Panc1 (cell line): ENCODE measurements at places on chromosomes 1 and 21.

DNA sequence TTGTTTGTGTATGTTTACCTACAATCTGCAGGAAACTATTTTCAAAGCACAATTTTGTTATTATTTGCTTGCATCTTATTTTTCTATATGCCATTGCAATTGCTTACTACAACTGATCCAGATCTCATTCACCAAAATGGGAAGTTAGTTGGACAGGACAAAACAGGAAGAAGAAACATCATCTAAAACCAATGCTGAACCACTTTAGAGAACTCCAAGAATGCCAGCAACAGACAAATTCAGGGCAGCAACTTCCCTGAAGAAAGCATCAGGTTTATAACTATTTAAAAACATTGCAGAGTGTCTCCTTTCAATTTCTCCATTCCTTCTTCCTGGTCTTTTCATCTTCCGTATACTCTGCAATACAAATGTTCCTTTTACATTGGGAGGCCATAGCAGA, 82.4 kb upstream of the SMYD2 start:
- DNase-seq = no peak

DNA sequence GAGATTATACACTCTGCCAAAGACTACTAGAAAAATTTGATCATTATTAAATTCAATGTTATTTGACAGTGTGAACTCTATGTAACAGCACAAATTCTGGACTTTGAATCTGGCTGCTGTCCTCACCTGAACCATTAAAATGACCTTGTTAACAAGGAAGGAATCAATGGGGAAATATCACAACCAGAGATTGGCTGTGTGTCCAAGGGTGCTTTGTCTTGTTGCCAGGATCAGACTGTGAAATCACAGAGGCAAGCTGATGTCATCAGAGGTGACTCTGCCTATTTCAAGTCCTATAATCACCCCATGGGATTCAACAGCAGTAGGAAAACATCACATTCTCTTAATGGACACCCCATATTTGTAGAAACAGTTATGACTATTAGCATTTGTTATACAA, 46.8 kb downstream of the ADAMTS5 start:
- DNase-seq = no peak

DNA sequence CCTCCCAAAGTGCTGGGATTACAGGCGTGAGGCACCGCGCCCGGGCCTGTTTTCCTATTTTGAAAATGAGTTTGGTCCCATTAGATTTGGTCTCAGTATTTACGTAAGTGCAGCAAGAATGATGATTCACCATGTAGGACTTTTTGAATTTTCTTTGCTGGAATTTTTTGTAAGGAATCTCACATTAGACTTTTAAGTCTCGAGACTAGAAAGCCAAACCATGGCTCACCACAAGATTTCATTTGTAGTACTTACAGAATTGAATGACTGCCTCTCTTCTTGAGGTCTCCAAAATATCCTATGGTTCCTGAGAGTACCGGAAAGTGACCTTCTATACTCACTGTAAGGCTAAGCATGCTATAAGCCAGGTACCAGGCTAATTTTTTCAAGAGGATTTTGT, 325 bp downstream of the OR14A2 start:
- DNase-seq = no peak

- DNase-seq = no peak
These were observed 18.0 kb downstream of the HHIPL2 start for GRCh38 chr1:222529916-222530315.

GRCh38 chr1:194331758-194332157, 1145.3 kb upstream of the B3GALT2 start:
- DNase-seq = no peak

DNA sequence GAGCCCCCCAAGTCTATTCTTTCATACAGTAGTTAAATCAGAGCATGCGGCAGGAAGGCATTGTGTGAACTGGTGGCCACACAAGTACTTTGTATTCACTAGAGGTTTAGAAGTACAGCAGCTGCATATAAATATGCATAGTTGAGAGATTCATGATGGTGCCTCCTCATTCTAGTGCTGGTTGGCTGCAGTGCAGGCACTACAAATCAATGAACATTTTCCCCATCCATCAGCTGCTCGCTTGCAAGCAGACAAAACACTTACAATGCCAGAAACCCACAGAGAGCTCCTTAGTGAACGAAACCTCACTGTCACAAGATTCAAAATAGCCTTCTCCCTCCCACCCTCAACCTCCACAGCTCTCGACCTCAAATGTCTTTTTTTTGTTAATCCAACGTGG, 726.2 kb downstream of the USP25 start:
- no peak for DNase-seq
